ENCODE measurements at places on chromosomes 4 and X.

DNA sequence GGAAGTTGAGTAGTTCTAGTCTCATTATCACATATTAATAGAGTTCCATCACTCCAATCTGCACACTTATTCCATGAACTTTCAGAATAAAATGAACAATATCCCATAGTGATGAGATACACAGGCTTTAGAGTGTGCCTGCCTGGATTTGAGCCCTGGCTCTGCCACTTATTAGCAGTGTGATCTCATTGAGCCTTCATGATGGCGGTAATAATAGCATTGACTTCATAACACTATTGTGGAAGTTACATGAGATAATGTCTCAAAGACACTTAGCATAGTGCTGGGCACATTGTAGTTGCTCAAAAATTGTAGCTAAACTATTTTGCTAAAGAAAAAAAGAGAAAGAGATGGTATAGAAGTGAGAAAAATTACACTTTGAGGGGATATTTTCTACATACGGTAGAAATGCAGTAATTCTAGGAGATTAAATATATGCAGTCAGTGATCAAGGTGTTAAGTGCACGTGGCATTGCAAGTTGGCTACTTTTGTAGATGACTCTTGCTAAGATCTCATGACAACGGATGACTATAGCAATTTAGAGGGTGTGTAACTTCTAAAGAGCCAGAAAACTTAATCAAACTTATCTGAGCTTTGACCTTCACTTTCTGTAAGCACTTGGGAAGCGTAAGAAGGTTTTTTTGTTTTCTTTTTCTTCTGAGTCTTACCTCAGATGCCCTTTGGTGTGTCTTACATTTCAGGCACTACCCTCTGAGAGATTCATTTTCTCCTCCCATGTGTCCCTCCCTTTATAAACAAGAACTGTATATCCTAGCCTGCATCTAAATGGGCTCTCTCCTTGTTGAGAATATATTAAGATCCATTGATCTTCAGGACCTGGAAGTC lies 380.6 kb upstream of the NR3C2 start:
- no peak for DNase-seq

GRCh38 chr4:159237975-159238374 lies 135.1 kb downstream of the RAPGEF2 start:
- DNase-seq = no peak

GRCh38 chr4:68110441-68110840 lies 19.2 kb downstream of the TMPRSS11F start:
- no peak for DNase-seq

GRCh38 chr4:177185151-177185550 lies 124.5 kb upstream of the NEIL3 start:
- no peak for DNase-seq

GRCh38 chr4:108570993-108571569 lies 49.3 kb upstream of the RPL34 start:
- DNase-seq = peak; percentile 18

GRCh38 chr4:83581411-83582288 lies 45.7 kb downstream of the GPAT3 start:
- no peak for DNase-seq

DNA sequence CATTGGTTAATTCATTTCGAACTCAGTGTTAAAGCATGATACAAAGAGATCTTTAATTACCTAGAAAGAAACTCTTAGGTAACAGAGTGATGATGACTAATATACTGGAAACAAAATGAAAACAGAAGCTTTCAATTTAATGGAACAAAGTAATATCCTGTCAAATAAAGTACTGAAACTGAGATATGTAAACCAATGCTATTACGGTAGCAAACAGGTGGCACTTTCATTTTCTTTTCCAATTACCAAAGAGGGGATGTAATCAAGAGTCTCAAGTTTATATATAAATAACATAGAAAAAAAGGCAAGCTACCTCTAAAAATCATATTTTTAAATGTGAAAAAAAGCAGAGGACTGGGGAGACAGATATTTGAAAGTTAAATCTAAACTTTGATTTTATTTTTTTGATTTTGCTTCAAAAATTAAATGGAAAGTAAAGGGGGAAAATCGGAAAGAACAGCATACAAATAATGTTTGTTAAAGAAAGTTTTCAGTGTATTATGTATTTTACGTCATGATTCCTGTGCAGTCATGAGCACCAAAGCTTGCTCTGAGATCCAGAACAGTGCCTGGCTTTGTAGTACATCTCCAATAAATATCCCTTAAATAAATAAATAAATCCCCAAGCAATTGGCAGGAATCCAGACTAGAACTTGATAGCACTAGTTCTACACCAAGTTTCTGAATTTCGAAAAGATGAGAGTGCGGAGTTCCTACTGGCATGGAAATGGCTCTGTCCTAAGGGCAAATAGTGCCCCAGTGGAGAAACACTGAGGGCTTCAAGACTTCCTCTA lies 25.0 kb upstream of the RAPGEF2 start:
- DNase-seq = peak; percentile 42

DNA sequence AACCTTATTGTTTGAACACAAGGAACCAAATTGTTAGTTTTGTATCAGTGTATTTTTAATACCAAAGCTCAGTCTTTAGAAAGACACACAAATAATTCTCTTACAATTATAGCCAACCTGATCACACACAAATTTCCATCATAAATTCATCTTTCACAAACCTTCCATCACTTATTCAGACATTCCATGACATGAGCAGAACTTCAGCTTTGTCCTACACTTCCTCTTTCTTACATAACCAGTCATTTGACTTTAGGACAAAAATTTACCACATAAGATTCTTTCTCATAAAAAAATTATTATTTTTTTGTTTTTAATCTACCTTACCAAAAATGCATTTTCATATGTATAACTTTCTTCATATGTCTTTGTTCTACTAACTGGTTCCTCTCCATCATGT lies 312.2 kb downstream of the GALNTL6 start:
- DNase-seq = no peak

DNA sequence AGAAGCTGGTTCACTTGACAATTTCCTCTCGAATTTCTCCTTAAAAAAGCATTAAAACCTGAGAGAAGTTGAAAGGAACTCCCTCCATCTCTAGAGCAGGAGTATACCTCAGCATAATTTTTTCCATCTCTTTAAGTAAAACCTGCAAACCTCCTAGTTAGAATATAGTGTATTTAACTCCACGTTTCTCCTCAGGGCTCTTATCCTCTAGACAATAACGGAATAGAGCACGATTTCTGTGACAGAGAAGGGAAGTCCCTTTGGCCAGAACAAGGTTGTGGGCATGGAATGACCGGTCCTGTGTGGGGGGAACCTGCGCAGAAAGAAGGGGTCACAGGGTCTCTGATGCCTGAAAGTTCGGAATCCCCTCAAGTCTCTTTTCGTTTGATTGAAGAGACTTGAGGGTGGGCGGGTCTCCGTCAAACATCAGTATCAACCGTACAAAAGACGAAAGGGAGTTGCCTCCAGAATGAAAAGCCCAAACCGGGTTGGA lies 697 bp downstream of the ZNF280C start:
- no peak for DNase-seq

DNA sequence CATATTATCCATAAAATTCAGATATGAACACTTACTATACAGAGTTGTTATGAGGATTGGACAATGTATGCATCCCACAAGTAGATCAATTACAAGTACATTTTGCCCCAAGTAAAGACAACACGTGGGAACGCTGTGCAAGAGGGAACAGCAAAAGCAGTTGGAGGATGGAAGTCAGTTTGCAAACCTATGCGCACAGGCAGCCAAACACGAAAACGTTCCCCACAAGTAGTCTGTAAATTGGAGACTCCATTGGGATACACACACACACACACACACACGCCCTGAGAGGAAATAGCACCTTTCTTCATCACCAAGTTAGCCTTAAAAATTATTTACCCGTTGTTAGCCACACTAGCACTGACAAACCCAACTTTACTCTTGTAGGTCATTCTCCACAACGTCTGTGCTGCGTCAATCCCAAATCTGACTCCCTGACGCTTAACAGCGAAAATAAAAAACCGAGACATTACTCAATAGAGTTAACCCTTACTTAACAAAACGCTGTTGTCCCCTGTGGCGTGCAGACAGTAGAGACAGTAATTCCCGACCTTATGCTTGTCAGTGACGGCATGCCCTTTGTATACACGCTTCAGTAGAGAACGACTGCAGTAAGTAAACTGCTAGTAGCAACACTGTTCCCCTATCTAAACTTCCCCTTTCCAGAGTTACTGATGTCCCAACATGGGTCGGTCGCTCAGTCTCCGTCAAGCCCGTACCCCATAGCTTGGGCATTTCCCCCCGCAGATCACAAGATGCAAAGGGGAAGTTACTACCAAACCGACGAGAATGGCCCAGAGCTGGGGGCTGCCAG lies 730 bp downstream of the MANBA start:
- DNase-seq = peak; percentile 23

DNA sequence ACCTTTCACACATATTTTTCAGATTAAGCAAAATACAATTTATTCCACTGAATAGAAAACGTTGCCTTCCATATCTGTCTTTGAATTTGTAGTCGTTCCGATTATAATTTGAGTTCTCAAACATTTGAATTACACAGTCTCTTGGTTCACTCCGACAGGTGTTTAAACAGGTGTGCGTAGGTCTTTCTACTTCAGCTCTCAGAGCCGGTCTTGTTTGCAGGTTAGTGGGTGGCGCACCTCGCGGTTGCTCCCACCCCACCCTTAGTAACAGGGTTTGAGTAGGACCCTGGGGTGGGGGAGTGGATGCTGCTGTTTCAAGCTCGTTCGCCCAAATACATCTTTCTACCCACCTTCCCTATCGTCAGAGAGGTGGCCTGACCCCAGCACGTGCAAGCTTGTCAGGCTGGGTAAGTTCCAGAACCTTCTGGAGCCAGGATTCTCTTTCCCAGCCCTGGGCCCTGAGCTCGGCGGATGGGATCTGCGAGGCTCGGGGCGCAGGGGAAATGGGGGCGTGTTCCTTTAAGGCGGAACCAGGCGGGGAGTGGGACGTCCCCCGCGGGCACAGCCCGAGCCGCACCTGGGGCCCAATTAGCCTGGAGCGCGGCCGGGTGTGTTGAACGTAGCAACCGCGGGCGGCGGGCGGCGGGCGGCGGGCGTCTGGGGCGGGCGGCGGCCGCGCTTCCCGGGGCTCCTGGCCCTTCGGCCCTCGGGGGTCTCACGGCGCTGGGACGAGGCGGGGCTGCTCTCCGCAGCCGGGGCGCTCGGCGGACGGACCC lies at the start of gene FAM149A:
TSS of gene FAM149A (plus strand) at position 591 of the 776 bp plus-strand sequence.
- DNase-seq = no peak

GRCh38 chrX:42094218-42094617 lies 170.9 kb upstream of the CASK start:
- DNase-seq = no peak

DNA sequence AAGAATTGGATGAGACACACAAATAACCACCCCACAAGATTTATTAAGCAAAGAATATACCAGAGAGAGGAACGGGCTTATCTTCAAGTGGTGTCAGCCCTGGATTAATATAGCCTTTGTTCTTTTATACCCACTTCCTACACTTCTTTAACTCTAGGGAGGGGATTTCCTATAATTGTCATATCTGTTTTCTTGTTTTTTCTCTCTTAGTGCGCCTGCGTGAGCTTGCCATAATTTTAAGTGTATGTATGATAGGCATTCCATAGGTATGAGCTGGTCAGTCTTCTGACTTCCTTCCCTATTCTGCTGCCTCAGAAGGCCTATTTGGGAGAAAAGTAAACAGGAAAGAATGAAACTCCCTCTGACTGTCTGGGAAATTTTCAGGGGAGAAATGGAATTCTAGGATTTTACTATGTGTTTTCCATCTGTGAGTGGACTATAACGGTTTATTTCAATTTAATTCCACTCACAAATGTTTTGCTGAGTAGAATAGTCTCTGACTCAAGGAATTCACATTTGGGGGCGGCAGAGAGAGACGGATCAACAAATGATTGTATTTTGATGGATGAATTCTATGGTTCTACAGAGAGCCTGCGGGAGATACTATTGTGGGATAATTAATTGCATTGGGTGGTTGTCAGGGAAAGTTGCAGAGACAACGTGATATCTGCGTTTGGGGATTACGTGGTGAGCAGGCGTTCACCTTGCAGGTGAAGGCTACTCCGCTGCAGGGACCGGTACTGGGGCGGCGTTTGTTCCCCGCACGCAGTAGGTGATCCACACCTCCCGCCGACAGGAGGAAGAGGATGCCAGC lies 626 bp upstream of the CEP135 start:
- peak; percentile 79 for DNase-seq

DNA sequence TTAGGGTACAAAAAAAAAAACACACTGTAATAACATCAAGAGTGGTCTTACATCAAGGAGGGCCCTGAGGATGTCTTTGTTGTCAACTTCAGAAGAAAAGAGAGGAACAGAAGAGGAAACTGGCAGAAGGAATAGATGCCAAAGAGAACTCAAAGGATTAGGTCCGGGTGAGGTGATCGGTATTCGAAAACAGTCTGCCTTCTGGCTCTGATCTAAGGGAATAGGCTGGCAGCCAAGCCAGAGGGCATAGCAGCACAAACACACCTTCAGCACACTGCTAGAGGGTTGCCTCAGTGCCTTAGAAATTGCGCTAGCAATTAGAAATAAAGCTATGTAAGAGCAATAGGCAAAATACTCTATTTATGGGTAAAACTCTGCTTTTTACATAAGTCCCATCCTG lies 91.4 kb upstream of the TTC29 start:
- no peak for DNase-seq

- no peak for DNase-seq
These were observed 21.2 kb downstream of the NKX3-2 start for GRCh38 chr4:13523105-13523477.

- peak; percentile 52 for DNase-seq
These were observed 147.5 kb downstream of the DLG3 start for GRCh38 chrX:70592091-70592490.

DNA sequence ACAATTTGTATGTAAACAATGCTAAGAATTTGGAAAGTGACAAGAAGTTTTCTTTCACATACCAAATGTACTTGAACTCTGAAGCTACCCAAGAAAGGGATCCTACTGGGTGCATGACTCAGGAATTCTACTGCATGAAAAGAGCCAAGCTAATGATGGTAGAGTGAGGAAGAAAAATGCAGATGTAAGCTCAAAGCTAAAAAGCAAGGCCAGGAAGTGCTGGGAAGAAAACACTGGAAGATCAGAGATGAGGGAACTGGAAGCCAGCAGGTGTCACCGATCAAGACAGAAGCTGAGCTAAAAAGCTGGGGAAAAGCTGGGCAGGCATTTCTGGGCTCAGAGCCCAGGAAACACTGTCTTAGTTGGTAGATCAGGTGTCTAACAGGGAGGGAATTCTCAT lies 449.1 kb downstream of the NKX6-1 start:
- peak; percentile 4 for DNase-seq

DNA sequence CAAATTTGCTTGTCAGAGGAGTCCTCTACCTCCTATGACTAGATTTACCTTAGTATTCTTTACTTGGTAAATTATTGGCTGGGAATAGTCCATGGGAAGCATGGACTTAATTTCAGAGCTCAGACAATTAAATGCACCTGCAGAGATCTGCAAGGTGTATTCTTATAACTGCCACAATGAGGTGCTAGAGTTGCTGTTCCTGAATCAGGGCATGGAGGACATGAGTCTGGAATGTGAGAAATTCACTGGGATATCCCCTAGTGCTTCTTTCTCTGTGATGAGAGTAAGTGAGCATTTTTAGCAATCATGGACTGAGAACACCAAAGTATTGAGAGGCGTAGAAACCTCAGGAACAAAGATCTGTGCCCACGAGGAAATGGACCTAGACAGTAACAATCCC lies 32.9 kb upstream of the GRID2 start:
- DNase-seq = peak; percentile 16

GRCh38 chr4:1416948-1417260 lies 10.7 kb upstream of the NKX1-1 start:
- no peak for DNase-seq
